ENCODE measurements at places on chromosomes 2 and 18.
A peak's percentile ranks its signal among the peaks of the same experiment; 100 is the strongest.

GRCh38 chr2:64854773-64855237 lies 134.4 kb upstream of the SLC1A4 start:
- DNase-seq: no peak

GRCh38 chr2:119389615-119390306 lies 23.0 kb downstream of the DBI start:
- DNase-seq: peak; percentile 82

- DNase-seq: no peak
These were observed 32.3 kb upstream of the CTDP1 start for GRCh38 chr18:79647307-79647706.

- DNase-seq: no peak
These were observed 24.8 kb downstream of the LDLRAD4 start for GRCh38 chr18:13243363-13243762.

- no peak for DNase-seq
These were observed 14.0 kb upstream of the COL6A3 start for GRCh38 chr2:237427769-237428506.

- no peak for DNase-seq
These were observed 110.0 kb upstream of the ZEB2 start for GRCh38 chr2:144629935-144630334.

DNA sequence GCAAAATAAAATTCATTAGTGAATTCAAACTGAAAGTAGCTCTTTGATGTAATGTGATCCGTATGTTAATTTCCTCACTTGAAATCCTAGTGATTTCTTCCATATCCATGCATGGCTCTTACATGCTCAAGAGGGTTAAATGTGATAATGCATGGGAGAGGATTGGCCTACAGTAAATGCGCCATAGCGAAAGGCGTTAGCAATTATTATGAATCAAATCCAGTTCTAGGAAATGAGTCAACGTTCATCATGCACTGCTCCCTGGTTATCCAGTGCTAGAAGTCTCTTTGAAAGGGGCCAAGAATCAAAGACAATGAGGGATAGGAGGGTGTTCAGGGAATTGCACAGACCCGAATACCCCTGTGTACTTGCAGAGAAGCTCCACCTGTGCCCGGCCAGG lies 101.4 kb upstream of the RASGRP3 start:
- DNase-seq: no peak

GRCh38 chr18:8701546-8702118 lies 3.7 kb upstream of the MTCL1 start:
- DNase-seq: no peak

DNA sequence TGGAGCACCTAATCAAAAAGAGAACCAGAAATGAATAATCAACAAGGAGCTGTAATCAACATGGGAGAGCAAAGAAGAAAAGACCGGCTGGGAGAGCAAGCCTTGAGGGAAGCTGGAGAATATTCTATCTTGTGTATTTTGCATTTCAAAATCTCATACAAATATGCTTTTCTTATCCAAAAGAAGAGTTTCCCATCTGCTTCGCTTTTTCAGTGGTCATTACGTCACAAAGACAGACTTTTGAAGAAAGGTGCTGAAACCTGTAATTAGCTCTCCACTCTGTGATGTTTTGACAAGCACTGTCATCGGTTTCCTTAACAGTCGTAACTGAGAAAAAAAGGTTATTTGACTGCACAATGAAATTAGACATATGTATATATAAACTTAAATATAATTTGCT lies 139.1 kb upstream of the TACR1 start:
- no peak for DNase-seq

GRCh38 chr2:231680285-231680991 lies 27.9 kb upstream of the PTMA start:
- no peak for DNase-seq

- DNase-seq: no peak
These were observed 123.6 kb upstream of the XIRP2 start for GRCh38 chr2:166764702-166765101.

DNA sequence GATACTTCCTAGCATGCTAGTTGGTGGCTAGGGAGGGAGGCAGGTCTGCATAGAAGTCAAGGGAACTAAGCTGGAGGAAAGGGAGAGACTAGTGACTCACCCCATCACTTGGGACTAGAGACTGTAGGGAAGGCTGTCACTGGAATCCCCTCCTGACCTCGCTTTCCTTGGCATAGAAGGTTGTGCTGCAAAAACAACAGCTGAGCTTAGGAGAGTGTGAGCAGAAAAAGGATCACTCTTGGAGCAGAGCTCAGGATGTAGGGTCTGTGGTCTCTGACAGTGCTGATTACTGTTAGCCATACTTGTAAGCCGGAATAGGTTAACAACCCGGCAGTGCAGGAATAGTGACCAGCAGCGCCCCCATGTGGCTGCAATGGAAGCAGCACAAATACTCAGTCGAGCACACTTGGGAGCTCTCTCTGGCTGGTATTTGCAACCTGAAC lies 66.9 kb upstream of the SMAD2 start:
- no peak for DNase-seq

DNA sequence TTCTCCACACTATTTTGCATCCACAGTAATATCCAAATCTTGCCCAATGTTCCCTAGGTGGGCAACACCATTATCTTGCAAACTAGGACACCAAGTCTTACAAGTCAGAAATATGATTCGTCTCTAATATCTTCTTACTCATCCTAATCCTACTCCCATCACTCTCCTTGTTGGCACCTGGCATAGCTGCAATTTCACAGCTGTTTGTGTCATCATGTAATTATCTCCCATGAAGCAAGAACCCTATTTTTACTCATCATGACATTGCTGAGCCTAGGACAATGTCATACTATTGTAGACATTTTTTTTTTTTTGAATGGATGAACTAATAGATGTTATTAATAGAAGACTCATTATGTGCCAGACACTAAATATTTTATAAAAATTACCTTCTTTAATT lies 91.3 kb upstream of the CCDC141 start:
- no peak for DNase-seq

GRCh38 chr2:4684921-4685320 lies 981.5 kb downstream of the DCDC2C start:
- no peak for DNase-seq

GRCh38 chr2:69816923-69817542 lies 12.4 kb upstream of the GMCL1 start:
- peak; percentile 68 for DNase-seq

DNA sequence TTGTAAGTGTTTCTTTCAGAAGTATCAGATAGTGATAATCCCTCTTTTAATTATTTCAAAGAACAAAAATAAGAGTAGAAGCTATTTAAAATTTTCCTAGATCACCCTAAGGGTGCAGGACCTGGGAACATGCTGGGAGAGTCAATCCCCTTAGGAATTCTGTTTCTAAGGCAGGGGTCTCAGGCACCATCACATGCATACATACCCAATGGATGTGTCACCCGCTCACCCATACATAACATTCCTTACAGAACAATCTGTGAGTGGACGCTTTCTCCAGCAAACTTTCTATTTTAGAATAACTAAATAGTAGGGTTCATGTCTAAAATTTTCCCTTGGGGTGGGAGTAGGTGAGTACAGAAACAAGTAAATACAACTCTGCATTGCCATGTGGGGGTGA lies 8.4 kb downstream of the DSEL start:
- DNase-seq: no peak

- no peak for DNase-seq
These were observed 545.2 kb downstream of the STK39 start for GRCh38 chr2:167702227-167702626.

- DNase-seq: peak; percentile 71
These were observed 70.2 kb upstream of the SH3BP4 start for GRCh38 chr2:234881413-234882241.

DNA sequence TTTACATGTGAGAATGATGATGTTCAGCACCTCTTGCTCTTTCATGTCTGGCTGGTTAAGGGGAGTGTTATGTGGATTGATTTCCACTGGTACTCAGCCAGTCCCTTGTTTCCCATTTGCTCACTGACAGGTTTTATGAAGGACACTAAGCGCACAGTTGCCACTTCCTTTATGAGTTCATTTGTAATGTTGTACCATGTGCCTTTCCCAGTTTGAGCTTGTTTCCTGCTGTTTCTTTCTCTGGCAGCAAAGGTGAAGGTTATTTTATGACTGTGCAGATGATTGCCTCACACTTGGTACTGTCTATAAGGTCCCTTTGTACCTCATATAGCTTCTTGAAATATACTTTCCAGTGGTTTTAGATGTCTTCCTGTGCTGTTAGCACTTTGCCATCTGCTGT lies 1700.5 kb upstream of the TMEFF2 start:
- no peak for DNase-seq

DNA sequence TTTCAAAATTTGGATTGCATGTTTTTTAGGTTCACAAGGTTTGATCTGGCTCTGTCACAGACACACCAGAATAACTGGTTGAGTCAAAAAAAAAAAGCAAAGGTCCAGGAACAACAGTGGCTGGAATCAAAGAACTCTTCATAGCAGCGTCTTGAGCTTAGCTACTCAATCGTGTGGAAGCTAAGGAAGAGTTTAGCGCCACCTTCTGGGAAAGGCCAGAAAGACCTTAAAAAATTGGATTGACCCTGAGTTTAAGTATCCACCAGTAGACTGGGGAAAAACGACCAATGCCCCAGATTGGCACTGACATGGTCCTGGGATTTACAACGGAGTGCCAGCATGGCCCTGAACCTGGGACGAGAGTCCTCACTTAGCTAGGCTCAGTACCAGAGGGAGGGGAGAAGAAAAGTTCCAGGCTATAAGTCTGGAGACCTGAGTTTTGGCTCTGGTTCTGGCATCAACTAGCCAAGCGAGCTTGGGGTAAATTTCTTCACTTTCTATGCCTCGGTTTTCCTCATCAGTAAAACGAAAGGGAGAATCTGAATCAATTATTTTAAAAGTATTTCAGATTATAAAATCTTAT lies 71.1 kb upstream of the TFCP2L1 start:
- peak; percentile 32 for DNase-seq

DNA sequence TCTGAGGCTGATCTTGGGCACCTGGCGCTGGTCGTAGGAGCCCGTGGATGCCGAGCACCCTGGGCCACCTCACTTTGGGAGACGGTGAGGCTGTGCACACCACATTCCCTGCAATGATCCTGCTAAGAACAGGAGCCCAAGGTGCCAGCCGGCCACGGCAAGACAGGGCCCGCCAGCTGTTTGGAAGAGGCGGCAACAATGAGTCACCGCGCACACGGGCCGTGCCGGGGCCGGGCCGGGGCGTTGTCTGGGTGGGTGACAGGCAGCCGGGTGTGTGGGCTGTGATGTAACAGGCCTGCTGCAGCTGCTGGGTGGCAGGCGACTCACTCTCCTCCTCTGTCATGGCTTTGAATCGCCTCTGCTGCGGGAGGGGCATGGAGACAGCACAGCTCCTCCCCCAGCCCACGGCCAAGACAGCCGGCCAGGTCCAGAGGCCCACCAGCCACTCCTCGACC lies 49.7 kb upstream of the ODC1 start:
- peak; percentile 24 for DNase-seq

- DNase-seq: no peak
These were observed 54.6 kb downstream of the HDLBP start for GRCh38 chr2:241260911-241261310.

DNA sequence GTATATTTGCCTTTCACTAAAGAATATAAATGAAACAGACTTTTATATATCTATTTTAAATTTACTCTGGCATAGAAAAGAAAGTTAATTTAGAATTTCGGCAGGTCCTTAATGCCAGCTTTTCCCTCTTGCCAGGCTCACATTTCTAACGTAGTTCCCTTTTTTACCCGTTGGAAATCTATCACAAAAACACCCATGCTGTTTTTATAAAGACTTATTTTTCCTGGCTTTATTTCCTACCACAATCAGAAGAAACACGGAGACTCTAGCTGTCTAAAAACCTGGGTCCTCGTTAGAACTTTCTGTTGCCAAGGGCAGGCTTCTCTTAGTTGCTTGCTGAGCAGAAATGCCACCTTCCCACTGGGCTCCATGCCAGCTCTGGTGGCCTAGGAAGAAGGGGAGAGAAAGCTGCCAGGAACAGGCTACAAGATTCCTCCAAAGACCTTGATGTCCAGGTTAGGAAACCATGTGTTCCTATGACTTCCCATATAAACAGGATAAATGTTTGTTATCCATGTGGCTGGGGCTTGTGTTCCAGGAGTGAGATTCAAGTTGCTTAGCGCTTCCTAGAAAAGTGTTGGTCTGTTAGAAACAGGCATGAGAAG lies 17.8 kb upstream of the TMEM18 start:
- DNase-seq: no peak

DNA sequence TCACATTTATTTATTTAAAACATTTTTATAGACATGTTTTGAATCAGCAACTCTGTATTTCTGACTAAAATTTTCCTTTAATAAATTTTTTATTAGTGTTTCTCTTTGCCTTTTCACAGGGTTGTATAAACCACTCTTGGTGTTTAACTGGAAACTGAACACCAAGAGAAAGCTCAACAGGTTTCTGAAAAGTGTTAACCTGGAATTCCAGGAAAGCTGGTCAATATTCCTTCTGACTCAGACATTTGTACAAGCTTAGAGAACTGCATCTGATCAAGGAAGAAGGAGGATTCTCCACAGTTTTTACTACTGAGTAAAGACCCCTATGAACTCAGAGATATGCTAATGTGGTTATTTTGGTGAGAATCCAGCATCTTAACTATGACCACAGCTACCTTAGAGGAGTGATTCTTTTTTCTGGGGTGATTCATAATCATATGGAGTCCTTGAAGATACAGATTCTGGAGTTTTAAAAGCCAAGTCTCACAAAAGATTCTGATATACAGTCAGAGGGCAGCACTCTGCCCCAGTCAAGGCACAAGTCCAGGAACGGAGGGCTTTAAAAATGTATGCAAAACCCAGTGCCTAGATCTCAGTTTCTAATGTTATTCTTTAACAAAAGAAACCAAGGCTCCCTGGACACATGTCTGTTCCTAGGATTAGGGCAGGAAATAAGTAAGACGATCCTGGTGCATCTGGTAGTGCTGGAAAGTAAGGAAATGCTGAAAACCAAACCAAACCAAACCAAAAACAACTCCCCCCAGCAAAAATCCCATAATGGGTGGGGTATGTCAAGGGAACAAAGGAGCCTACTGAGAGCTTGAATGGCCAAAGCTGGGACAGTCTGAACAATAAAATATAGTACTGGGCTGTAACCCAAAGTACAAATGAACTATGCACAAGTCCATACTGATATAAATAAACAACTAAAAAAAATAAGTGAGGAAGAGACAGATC lies 85.1 kb upstream of the FZD5 start:
- DNase-seq: no peak

DNA sequence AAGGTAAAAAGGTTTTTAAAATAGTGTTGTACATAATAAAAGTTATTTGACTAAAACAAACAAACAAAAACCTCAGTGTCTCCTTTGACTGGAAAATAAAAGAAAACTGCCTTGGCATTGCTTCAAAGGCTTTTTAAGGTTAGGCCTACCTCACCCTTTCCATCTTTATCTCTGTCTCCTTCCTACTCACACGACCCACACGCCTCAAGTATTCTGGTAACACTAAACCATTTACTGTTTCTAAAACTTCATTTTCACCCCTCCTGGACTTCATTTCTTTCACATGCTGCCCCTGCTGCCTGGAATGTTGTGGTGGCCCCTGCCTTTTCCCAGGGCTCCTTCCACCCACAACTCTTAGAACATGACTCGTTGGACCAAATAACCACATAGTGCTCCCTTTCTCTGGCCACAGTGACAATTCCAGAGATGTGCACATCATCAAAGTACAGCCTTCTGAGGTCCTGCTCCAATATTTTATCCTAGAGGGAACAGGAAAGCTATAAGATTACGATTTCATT lies 54.0 kb downstream of the ERBB4 start:
- DNase-seq: no peak

- no peak for DNase-seq
These were observed 113.8 kb upstream of the KLF7 start for GRCh38 chr2:207279520-207279919.

GRCh38 chr2:240685771-240686371 lies 3.2 kb upstream of the AQP12B start:
- DNase-seq: no peak

Measured in NCI-H446 (cell line).